ENCODE measurements at places on chromosomes 4 and X.

DNA sequence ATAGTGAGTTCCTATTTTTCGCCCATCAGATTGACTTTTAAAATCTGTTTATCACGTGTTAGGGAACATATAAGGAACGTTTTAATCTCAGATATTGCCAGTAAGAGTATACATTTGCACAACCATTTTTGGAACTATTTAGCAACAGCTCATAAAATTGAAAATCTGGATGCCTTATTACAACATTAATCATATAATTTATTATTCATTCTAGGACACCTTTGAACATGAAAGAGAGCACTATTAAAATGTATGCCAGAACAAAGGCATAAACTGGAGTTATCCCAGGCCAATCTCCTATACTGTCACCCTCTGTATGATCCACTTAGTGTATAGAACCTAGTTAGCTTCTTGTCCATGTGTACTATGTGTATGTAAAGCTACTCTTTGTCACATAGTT, 579.0 kb upstream of the MAGEB2 start:
- DNase-seq = no peak

DNA sequence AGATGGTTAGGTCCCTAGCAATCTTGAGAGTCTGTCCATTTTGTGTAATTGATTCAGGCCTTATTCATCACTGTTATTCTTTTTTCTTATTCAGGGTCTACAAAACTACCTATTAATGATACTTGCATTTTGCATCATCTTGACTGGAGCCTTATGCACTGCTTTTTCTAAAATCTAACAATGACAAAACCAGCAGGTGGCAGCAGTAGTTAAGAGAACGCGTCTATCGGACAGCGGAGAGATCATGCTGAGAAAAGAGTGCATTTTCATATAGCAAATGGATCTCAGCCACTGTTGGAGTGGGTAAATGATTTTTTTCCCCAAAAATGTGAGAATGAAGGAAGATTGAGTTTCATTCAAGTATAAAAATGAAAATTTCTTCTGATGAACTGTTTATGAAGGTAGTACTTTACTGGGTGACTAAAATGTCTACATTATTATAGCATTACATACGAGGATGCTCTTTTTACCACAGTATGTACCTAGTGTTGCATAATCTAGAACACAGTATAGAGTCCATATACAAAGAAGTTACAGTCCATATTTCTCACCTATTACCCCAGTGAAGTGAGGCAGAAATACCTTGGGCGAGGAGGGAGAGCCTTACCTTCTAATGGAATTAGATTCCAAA, 43.2 kb downstream of the TMEM144 start:
- DNase-seq = peak; percentile 29

DNA sequence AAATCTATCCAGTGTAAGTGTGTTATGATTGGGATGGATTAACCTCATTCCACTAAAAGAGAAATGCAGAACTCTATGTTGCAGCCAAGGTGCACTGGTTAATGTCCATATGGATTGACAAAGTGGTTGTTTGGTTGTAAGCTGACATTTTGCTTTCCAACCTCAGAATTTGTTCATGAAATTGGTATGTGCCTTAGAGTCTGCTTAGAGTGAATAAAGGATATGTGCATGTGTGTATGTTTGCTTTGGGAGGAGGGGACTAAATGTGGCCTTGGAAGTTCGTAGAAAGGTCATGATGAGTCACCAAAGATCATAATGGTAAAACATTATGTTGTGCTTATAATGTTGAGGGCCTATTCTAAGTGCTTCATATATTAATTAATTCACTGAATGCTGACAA, 44.1 kb upstream of the MBNL3 start:
- DNase-seq = no peak

DNA sequence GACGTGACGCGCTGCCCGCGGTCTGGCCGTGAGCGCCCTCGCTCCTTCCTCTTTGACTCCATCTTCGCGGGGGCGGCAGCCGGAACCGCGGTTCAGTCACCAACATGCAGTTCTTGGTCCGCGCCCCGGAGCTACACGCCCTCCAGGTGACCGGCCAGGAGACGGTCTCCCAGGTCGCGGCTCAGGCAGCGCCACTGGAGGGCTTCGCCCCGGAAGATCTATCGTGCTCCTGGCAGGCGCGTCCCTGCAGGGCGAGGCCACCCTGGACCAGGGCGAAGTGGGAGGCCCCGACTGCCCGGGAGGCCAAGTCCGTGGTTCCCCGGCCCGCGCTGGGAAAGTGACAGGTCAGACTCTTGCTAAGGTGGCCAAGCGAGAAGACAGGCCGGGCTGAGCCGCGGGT, 2.9 kb downstream of the TRIML2 start:
- no peak for DNase-seq

- no peak for DNase-seq
These were observed 64.2 kb upstream of the SYTL5 start for GRCh38 chrX:37942170-37942569.

GRCh38 chr4:144350706-144351105, 210.2 kb upstream of the GYPA start:
- DNase-seq = no peak

DNA sequence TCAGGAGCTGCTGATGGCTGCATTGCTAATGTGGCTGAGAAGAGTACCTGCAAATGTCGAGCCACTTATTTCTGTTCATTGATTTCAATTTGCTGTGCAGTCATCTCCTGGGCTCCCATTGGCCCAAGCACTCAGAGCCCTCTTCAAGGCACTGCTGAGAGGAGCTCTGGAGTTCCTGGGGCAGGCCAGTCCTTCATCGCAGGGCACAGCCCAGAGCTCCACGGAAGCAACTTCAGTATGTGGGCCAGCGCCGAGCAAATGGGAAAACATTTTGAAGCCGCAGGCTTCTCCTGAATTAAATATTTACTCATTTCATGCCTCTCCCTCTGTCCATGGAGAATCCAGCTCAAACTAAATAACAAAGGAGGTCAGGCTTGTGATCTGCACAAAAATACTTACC, 383.3 kb downstream of the BCOR start:
- no peak for DNase-seq

GRCh38 chr4:18127030-18127429, 105.5 kb upstream of the LCORL start:
- DNase-seq = no peak

- no peak for DNase-seq
These were observed 113.0 kb downstream of the RBM47 start for GRCh38 chr4:40516651-40517050.

GRCh38 chr4:145824463-145824862, 114.2 kb downstream of the ZNF827 start:
- DNase-seq = no peak

DNA sequence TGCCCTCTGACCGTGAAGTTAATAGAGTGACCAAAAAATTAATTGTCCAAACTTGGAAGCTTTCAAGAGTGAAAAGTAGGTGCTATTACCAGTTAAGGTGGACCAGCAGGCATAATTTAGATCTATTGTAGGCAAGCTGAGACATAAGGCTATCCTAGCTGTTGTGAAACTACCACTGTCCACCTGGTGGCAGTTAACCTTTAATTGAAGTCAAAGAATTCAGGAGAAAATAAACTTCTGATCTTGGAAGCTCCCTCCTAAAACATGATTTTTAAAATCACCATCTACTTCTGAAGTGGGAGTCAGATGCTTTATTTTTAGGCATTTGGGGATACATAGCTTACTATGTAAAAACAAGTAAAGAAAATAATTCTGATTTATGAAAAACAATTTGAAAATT, 636.3 kb upstream of the HTR2C start:
- DNase-seq = no peak

- no peak for DNase-seq
These were observed 3.5 kb upstream of the CSF2RA start for GRCh38 chrX:1265086-1265485.

- no peak for DNase-seq
These were observed 34.2 kb downstream of the ARSD start for GRCh38 chrX:2894885-2895292.
